Astrocyte (in vitro differentiated cells and primary cell): ENCODE measurements at places on chromosomes 11 and 22.

DNA sequence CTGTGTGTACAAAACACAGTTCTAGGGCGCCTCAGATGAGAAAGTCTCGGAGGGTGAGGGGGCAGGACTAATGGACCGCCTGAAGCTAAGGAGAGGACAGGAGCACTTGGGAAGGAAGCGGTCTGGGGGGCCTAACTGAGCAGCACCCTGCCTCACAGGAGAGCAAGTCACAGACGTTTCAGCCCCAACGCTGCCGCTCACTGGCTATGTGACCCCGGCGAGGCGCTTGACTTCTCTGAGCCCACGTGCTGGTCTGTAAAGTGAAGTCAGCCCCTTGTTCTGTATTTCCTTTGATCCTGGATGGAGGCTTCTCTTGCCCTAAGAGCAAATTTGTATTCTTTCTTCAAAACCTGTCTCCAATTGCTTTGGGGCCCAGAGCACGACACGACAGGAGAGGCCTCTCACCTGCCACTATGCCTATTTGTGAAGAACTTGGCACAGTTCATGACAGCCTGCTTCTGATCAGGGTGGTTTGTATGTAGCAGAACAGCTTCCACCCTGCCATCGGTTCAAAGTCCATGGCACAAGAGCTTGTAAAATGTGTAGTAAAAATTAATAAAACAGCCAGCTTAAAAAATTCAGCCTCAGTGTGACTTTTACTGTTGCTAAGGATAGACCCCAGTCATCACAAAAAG lies 59.1 kb downstream of the WNT11 start:
- DNase-seq = no peak

- peak; percentile 16 for DNase-seq
Observed at GRCh38 chr11:15208378-15209222, 93.9 kb downstream of the INSC start.

GRCh38 chr11:69799097-69799496 lies 20.1 kb downstream of the FGF3 start:
- no peak for DNase-seq

DNA sequence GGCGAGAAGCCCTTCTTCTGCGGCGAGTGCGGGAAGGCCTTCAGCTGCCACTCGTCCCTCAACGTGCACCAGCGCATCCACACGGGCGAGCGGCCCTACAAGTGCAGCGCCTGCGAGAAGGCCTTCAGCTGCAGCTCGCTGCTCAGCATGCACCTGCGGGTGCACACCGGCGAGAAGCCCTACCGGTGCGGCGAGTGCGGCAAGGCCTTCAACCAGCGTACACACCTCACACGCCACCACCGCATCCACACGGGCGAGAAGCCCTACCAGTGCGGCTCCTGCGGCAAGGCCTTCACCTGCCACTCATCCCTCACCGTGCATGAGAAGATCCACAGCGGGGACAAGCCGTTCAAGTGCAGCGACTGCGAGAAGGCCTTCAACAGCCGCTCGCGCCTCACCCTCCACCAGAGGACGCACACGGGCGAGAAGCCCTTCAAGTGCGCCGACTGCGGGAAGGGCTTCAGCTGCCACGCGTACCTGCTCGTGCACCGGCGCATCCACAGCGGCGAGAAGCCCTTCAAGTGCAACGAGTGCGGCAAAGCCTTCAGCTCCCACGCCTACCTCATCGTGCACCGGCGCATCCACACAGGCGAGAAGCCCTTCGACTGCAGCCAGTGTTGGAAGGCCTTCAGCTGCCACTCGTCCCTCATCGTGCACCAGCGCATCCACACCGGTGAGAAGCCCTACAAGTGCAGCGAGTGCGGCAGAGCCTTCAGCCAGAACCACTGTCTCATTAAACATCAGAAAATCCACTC lies 12.2 kb downstream of the ZNF74 start:
- DNase-seq = no peak

DNA sequence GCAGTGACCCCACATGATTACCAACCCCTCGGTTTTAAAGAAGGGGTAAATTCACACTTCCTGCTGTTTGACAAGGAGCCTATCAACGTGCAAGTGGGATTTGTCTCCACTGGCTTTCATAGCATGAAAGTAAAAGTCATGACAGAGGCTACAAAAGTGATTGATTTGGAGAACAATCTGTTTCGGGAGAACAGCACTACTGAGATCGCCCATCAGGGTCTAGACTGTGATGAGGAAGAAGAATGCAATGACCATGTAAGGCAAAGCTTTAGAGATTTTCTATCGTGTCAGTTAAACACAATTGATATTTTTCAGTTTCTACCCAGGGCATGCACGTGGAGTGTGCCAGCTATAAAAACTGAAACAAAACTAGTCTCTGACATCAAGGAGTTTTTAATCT lies 41.7 kb downstream of the HORMAD2 start:
- DNase-seq = no peak

DNA sequence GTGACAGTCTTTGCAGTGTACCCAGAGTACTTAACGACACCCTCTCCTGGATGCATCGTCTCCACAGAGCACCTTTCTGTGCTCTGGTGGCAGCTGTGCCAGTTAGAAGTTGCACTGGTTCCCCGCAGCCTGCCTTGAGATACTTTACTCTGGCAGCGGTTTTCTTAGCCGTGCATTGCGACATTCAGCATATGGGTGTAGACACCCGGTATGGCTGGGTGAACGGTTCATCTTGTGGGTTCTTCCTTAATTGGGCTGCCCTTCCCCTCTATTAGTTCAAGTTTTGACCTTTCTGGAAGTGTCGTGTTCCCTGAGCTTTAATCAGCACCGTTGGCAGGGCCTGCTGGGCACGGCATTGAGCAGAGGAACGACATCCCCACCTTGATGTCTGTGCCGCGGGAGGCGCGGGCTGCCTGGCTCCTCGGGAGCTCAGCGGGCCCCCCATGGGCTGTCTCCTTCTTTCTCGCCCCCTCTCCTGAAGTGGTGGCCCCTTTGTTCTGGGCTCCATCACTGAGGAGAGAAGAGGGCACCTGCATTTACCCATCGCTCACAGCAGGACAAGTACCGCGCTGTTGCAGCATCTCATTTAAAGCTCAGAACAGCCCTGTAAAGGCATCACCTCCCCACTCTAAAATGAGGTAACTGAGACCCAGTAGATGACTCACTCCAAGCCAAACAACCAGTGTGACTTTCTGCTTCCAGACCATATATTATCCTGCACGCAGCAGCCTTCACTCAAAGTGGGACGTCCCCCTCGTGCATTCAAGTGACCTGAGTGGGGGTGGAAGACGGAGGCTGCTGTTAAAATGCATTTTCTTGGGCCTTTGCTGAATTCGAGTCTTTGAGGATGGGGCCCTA lies 13.3 kb downstream of the FAM83F start:
- DNase-seq = no peak

DNA sequence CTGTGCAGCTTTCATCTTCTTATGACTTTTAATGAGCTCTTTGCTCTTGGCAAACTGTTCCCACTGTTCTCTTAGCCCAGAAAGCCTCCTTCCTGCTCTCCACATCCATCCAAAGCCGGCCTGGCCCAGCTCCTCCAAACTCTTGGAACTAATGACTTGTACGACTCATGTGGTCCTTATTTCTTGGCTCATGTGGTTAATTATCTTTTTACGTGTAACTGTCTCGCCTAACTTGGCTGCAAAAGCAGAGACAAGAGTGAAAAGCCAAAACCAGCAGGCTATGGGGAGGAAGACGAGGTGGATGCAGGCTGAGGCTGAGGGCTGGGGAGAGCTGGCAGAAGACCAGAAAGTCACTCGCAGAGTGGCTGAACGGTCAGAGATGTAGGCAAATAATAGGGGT lies 5.5 kb downstream of the CSNK2A3 start:
- no peak for DNase-seq

GRCh38 chr11:73454987-73455386 lies 78.8 kb downstream of the RELT start:
- no peak for DNase-seq

GRCh38 chr22:49140911-49141665 lies 686.6 kb downstream of the BRD1 start:
- no peak for DNase-seq
